Dermis microvascular lymphatic vessel endothelial cell (primary cell): ENCODE measurements at places on chromosomes 7 and 10. TPM values are rescaled to one million over a fixed set of nuclear protein-coding genes. Genes with fewer than 3 reads are reported as not detected.

DNA sequence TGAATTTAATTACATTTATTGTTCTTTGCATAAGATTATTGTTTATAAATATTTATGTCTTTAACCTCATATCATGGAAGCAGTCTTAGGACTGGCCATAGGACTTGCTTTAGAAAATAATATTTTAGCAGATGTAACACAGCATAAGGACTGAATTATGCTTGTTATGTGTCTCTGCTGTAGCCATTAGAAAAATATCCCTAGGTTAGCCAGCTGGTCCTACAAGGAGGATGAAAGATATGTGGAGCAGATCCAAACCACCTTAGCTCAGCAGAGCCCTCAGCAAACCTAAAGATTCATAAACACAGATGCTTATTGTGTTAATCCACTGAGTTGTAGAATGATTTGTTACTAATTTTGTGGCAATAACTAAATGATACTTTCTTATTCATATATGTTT, 166.0 kb upstream of the COL1A2 start:
- DNase-seq: no peak

DNA sequence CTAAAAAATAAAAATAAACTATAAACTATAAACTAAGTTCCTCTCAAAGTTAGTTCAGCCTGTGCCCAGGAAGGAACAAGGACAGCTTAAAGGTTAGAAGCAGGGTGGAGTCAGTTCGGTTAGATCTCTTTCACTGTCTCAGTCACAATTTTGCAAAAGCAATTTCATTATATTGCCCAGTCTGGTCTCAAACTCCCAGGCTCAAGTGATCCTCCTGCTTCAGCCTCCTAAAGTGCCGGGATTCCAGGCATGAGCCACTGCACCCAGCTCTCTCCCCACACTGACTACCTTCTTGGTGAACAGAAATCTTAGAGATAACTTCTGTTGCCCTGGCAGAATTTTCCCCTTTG, 146.3 kb upstream of the TRIM24 start:
- DNase-seq: no peak

GRCh38 chr7:22549667-22550513, 49.9 kb upstream of the STEAP1B start:
- DNase-seq: no peak

The PDE6C gene
- total RNA-seq: not detected in 2 replicates

DNA sequence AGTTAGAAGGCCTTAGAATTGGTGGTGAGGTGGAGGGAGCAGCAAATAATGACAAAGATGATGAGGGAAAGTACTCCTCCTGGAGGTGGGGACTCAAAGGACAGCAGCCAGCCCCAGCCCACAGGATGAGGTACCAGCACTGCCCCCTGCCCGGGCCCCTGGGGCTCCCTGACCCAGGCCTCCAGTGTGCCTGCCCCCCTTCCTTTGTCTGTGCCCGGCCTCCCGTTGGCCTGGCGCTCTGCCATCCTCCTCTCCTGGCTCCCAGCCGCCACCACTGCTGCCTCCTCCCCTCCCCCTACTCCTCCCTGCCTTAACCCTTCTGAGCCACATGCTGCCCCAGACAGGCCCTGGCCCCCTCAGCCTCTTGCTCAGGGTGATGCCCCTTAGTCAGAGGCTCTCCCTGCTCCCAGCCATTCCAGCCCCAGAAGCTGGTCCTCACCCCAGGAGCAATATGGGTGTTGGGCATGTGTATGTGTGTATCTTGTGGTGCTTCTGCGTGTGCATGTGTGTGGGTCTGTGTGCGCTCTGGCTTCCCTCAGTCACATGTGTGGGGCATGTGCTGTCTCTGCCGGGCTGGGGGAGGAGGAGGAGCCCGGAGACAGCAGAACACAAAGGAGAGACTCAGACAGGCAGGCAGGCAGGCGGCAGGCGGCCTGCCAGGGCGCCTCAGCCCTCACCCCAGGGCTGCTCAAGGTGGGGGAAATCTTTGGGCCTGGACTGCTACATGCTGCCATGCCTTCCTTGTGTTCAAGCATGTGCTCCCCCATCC, 2.6 kb downstream of the LDB1 start:
- DNase-seq: peak; percentile 63

GRCh38 chr7:129210256-129210988, 14.4 kb upstream of the AHCYL2 start:
- DNase-seq: peak; percentile 60
